ENCODE measurements at places on chromosomes 6 and 20.

- DNase-seq: no peak
Measured at GRCh38 chr6:16137451-16137801, 8.5 kb downstream of the MYLIP start.

- DNase-seq: no peak
Measured at GRCh38 chr6:168507730-168508129, 66.7 kb downstream of the SMOC2 start.

GRCh38 chr6:118758946-118759345 lies 107.6 kb upstream of the CEP85L start:
- no peak for DNase-seq

- DNase-seq: no peak
Measured at GRCh38 chr6:16338577-16339264, 100.3 kb downstream of the GMPR start.

- no peak for DNase-seq
Measured at GRCh38 chr6:150617062-150617461, 17.4 kb downstream of the PLEKHG1 start.

GRCh38 chr6:4942673-4943009 lies 61.2 kb downstream of the RPP40 start:
- DNase-seq: no peak

- no peak for DNase-seq
Measured at GRCh38 chr6:31733734-31734133, 2.6 kb downstream of the CLIC1 start.

DNA sequence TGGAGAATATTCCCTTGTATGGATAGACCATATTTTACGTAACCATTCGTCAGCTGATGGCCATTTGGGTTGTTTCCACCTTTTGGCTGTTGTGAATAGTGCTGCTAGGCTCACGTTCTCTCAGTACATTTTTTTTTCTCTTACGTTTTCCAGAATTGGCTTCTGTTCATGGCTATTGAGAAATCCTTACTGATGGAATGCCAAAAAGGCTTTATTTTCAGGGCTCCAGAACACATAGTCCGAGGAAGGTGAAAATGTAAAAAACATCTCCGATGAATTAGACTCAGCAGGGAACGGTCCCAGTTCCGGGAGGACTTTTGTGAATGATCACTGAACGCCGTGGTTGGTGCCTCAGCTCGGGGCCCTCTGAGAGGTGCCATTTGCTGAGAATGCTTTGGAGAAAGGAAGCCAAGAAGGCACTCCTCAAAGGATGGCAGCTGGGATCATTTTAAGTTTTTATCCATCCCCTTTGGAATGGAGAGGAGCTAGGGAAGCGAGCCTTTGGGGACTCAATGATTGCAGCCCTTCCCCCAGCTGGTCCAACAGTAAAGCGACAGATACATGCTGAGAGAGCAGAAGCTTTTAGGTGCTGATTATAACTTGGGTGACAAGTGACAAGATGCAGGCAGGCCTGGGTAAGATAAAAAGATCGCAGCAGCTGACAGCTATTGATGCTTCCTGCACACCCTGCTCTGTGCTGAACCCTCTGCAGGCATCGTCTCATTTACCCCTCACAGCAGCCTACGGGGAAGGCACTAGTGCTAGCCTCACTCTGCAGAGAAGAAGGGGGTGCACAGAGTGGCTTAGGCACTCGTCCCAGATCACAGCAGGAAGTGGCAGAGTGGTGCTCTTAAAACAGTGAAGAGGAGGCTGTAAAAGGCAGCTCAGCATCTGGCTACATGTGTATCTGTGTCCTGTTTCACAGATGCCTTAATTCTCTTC lies 133.4 kb upstream of the KCNG1 start:
- no peak for DNase-seq

Data from GM18507 (cell line).